ENCODE measurements at places on chromosomes 3 and 15. TPM values are rescaled to one million over a fixed set of nuclear protein-coding genes. Genes with fewer than 3 reads are reported as not detected.
A peak's percentile ranks its signal among the peaks of the same experiment; 100 is the strongest.

- peak; percentile 57 for DNase-seq
Observed at GRCh38 chr15:49860101-49860500, 239.3 kb downstream of the DTWD1 start.

GRCh38 chr15:90513448-90513847 is 16.3 kb upstream of the CRTC3 start:
- no peak for DNase-seq

GRCh38 chr15:59457103-59457502 is 19.1 kb downstream of the FAM81A start:
- DNase-seq = no peak

SLC9C1 gene
- total RNA-seq = 1.2 TPM

IL17RE gene
- 1.0 TPM for total RNA-seq
